NCI-H1105 (cell line): ENCODE measurements at places on chromosomes 11 and 22.

- DNase-seq: no peak
Observed at GRCh38 chr11:28011813-28012212, 96.1 kb downstream of the KIF18A start.

GRCh38 chr11:3920148-3920852, 64.8 kb downstream of the STIM1 start:
- DNase-seq: no peak

DNA sequence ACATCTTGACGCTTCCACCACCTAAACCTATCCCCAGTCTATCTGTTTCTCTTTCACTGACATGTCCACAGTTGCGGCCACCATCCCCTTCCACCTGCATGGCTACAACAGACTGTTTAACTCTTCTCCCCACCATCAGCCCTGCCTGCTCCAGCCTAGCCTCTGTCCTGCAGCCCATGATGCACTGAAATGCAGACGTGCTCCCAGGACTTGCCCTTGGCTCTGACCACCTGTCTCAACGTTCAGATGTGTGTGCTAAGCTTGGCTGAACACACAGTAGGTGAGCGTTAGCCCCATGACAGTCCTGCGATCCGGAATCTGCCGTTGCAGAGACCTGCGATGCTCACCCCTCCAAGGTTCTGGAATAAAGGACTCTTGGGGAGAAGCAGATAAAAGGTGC, 22.7 kb downstream of the CBX7 start:
- no peak for DNase-seq

- DNase-seq: no peak
Observed at GRCh38 chr11:72859126-72859525, 44.9 kb downstream of the ATG16L2 start.

GRCh38 chr22:38289583-38290082, 16.8 kb upstream of the TMEM184B start:
- no peak for DNase-seq

GRCh38 chr11:57513911-57514537, 1.5 kb downstream of the SLC43A1 start:
- peak; percentile 9 for DNase-seq

DNA sequence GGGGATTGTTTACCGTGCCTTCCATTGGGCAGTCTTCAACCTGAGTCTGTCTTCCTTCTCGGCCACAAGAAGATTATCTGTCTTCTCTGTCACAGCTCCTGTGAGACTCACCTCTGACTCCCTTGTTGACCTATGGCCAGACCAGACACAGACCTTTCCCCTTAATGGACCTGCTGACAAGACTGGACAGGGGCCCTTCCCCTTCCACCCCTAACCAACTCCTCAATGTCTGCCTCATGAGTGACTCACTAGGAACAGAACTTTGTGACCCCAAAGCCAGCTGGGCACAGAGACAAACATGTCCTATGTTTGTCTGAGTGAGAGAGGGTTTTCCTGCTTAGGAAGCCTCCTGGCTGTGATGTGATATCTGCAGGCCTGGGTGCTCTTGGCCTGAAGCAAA, 405.0 kb downstream of the BRD1 start:
- DNase-seq: no peak

DNA sequence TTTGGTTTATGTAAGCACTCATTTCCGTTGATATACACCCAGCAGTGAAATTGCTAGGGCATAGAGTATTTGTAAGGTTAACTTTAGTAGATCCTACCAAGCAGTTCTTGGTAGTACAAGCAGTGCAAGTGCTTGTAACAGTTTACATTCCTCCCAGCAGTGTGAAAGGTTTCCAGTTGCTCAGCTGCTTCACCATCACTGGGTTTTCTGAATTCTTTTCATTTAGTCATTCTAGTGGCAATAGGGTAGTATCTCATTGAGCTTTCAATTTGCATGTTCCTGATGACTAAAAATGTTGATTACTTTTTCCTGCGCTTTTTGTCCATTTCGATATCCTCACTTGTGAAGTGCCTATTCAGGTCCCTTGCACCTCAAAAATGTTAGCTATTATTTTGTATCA, 34.3 kb downstream of the ZNF202 start:
- no peak for DNase-seq

- no peak for DNase-seq
Observed at GRCh38 chr22:46734830-46735453, 3.1 kb downstream of the CERK start.

GRCh38 chr11:117934526-117935307, 5.5 kb upstream of the TMPRSS13 start:
- DNase-seq: no peak
